NB4 (cell line): ENCODE measurements at places on chromosomes 11 and 22.

- peak; percentile 20 for DNase-seq
Observed at GRCh38 chr11:8597182-8597581, 3.2 kb upstream of the STK33 start.

- DNase-seq: peak; percentile 47
Observed at GRCh38 chr11:123060277-123061000, 1.5 kb downstream of the HSPA8 start.

GRCh38 chr22:43553451-43554258, 141.8 kb downstream of the MPPED1 start:
- no peak for DNase-seq

DNA sequence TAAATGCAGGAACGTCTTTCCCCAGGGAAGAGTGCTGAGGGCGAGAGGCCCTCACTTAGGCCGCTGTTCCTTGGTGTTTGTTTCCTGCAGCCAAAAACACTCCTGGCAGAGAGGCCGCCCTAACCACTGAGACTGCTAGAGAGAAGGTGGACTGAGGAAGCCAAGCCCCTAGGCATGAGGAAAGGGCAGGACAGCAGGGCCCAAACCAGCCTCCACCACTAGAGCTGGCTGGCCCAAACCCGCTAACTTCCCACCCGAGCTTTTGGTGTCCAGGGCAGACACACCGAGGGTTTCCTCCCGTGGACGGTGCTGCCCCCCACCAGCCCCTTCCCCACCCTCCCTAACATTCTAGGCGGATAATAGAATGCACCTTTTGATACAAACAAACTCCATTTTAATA, 6.0 kb downstream of the FGF19 start:
- no peak for DNase-seq

- DNase-seq: peak; percentile 46
Observed at GRCh38 chr11:94151903-94152677, 23.4 kb downstream of the PANX1 start.

- peak; percentile 80 for DNase-seq
Observed at GRCh38 chr11:78000193-78000592, 5.7 kb upstream of the INTS4 start.

DNA sequence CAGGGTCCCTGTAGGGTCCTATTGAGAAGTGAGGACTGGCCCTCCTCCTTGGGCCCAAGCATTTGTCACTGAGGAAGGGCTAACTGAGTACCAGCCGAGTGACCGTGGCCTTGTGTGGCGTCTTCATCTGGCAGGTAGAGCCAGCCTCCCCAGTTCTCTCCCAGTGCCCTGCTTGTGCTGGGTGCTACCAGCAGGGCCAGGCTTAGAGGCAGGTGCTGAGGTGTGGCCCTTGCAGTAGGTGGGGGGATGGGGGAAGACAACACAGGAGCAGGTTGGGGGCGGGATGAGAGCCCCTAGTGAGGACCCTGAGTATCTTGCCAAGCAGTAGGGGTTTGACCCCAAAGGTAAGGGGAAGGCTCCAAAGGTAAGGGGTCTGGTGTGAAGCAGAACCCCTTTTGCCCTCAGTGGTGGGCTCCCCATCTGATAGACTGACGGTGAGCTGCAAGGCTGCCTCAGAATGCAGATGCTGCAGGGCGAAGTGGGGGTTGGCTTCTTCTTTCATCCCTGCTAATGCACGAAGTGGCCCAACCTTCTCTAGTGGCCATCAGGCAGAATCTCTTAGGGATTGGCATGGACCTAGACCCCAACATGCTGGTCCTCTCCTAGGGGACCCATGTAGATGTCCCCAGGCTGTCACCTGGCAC, 19.6 kb downstream of the CDC45 start:
- DNase-seq: no peak

DNA sequence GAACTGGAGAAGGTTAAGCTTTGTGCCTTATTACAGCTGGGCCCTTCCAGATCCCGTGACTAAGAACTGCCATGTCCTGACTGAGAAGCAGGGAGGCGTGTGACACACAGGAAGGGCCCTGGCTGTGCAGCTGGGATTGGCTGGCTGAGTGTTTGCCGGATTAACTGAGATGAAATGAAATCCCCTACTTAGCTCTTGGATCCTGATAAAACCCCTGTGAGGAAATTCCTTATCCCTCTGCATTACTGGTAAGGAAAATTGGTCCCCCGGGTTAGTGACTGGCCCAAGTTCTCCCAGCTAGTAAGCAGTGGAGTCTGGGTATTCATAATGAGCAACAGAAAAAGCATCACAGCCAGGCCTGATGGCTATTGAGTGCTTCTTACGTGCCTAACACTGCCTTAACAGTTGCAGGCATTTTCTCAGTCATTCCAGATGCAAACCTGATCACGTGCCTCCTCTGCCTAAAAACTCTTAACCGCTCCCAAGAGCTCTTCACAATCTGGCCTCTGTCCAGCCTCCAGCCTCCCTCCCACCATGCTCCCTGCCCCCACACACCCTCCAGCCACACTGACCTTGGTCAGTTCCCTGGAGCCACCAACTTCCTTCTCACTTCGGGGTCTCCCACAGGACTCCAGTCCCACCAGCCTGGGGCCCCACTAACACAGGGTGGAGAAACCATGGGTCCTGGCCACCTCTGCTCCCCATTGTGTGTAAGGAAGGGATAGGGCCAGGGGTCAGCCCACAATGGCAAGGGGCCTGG, 37.8 kb downstream of the ARRB1 start:
- no peak for DNase-seq

- no peak for DNase-seq
Observed at GRCh38 chr11:119062779-119063178, 4.8 kb upstream of the VPS11 start.

DNA sequence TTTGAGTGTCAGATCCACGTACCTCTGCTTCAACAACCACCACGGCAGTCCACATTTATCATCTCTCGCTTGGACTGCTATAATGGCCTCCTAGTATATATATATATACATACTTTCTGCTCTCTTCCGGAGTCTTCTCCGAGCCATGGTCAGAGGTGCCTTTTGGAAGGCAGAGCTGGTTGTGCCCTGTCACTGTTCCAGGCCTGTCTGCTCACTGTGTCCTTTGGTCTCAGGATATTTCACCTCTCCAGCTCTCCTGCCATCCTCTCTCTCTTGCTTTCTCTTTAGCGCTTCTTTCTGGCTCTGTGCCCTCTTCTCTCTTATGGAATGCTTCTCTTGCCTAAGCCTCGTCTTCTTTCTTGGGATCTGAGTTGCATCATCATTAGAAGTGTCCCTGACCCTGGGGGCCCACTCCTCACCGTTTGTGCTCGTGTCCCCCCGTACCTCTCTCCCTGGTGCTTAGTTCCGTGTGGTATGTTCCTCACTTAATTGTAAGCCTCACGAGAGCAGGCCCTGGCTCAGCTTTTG, 86.1 kb upstream of the RASSF10 start:
- no peak for DNase-seq

DNA sequence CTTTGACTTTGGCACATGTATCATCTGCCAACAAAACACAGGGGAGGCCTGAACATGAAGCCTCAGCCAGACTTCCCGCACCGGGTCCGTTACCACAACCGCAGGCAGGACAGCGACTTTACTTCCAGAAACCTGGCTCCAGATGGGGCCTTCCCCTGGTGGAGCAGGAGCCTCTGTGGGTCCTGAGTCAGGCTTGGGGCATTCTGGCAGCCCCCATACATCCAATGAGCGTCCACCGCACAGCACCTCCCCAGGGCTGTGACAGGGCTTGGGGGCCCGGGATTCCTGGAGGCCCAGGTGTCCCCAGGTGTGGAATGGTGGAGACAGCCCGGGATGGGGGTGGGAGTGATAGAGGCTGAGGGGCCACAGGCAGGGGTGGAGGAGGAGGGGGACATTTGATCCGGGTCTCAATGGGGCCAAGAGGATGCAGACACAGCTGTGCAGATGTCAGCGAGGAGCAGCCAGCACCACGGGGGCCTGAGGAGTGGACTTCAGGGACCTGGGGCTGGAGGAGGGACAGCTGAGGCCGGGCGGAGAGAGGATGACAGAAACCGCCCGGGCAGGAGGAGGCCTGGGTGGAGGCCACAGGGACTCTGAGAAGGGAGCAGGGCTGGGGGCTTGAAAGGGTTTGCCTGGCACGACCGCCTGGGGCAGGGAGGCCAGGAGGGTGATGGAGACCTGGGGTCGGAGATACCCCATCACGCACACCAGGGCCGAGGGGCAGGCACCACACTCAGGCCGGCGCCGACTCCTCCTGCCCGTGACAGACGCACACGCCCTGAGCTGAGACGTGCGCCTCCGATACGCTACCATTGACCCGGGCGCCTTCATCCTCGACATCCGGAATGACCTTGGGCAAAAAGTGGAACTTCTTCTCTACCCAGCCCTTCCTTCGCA, 8.6 kb downstream of the TTLL8 start:
- no peak for DNase-seq

- DNase-seq: no peak
Observed at GRCh38 chr22:45916515-45916914, 60.4 kb downstream of the WNT7B start.

GRCh38 chr11:133827556-133827955, 17.8 kb downstream of the SPATA19 start:
- DNase-seq: no peak

DNA sequence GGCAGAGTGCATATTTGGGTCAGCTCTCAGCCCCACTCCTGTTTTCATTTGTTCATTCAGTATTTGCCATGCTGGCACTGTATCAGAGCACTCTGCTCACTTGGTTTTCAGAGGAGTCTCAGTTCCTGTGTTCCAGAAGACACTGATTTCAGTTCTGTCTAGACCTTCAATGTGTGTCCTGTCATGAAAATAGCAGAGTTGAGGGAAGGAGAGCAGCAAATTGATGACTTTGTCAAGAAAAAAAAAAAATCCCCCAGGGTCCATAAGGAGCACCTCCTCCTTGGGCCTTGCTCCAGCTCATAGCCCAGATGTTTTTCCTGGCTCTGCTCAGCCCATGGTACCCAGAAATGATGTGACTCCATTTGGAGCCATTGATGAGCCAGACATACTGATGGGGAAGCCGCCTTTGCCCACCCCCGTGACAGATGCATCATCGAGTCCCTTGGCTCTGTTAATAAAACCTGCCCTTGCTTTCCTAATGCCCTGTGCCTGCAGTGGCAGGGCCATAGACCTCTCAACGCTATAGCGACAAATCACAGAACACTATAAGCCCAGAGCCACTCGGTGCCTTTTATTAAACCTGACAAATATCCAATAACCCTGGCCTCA, 107.0 kb downstream of the PKNOX2 start:
- no peak for DNase-seq

DNA sequence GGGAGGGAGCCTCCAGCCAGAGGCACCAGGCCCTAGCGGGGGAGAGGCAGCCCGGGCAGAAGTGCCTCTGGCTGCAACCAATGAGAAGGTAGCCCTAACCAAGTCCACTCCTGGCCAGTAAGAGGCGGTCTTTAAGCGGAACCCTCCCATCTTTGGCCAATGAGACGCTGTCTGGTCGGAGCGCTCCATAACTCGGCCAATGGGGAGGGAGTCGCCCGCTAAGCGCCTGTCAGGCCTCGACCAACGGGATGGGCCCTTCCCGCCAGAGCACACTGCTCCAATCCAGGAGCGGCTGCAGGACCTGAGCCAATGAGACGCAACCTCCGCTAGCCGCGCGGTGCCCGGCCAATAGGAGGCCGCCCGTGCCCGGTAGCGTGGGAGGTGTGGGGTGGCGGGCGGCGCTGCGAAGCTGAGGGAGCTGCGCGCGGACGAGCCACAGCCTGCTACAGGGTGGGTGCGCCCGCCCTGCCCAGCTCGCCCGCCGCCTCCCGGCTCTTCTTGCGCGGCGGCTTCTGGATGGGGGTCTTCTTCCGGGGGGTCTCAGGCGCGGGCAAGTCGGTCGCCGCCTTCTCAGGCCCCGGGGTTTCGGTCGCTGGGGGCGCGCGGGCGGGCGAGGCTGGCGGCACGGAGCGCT, 12.6 kb downstream of the SCARF2 start:
- no peak for DNase-seq

DNA sequence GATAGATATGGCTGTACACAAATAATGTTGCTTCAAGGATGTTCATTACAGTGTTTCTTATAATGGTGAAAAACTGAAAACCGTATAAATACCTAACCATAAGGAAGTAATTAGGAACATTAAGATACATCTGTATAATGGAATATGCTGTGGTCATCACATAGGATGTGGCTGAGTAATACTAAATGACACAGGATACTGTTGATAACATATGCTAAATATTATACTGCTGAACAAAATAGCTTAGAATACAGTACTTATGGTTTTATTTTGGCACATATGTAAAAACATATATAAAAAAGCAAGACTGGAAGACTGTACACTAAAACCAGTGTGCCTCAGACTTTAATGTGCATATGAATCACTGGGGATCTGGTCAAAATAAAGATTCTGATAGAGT, 43.8 kb downstream of the FBXO7 start:
- no peak for DNase-seq

- DNase-seq: no peak
Observed at GRCh38 chr11:132072858-132073211, 702.4 kb downstream of the NTM start.

- no peak for DNase-seq
Observed at GRCh38 chr11:70127653-70128434, 49.7 kb downstream of the ANO1 start.

GRCh38 chr11:128506356-128506755, 81.0 kb downstream of the ETS1 start:
- no peak for DNase-seq

DNA sequence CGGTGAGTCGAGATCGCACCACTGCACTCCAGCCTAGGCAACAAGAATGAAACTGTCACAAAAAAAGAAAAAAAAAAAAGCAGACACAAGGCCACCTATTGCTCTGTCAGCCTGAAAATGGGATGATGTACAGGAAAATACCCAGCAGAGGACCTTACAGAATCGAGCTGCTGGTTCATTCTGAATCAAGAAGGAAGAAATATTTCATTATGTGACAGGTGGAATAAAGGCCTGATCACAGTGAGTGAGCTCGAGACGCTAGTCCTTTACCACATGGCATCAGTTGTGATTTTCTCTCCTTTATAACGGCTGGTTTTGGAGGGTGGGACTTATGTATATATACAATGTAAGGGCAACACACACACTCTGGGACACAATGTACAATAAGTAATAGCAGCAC, 340.0 kb downstream of the LARGE1 start:
- no peak for DNase-seq

DNA sequence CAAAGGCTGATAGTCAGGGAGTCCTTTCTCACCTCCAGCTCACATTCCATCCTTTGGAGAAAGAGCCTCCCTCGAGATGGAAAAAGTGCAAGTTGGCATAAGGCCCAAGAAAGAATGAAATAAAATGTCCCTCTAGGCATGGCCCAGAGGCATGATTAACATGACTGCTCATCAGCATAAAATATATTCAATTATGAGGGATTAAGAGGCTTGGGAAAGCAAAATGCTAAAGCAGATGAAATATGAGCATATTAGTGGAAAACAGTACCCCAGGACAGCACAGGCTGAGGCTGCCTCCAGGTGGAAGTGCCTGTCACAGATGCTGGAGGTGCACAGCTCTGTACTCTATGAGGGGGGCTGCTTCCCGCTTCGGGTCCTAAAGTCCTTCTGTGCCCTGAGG, 347.8 kb upstream of the PLET1 start:
- DNase-seq: no peak

DNA sequence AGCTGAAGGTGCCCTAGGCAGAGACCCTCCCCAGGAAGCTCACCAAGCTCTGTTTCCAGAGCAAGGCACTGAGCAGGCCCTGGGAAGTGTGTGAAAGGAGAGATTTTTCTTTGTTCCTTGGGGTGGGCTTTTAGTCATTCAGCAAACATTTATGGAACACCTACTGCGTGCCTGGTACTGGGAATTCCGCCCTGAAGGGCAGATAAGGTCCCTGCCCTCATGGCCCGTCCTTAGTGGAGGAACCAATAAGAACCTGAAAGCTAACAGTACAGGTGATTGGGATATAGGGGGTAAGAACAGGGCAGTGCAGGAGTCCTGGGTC, 3.9 kb downstream of the TMEM134 start:
- DNase-seq: no peak
